ENCODE measurements at places on chromosomes 1 and 21. TPM values are rescaled to one million over a fixed set of nuclear protein-coding genes. Genes with fewer than 3 reads are reported as not detected.

The HSPB7 gene
- total RNA-seq = not detected

The MSH4 gene
- not detected for total RNA-seq

The FMO4 gene
- total RNA-seq = 2.8 TPM

The AVPR1B gene
- not detected for total RNA-seq

The DNALI1 gene
- total RNA-seq = 1.0 TPM

The MRPS6 gene
- total RNA-seq = 23.6 TPM

DNA sequence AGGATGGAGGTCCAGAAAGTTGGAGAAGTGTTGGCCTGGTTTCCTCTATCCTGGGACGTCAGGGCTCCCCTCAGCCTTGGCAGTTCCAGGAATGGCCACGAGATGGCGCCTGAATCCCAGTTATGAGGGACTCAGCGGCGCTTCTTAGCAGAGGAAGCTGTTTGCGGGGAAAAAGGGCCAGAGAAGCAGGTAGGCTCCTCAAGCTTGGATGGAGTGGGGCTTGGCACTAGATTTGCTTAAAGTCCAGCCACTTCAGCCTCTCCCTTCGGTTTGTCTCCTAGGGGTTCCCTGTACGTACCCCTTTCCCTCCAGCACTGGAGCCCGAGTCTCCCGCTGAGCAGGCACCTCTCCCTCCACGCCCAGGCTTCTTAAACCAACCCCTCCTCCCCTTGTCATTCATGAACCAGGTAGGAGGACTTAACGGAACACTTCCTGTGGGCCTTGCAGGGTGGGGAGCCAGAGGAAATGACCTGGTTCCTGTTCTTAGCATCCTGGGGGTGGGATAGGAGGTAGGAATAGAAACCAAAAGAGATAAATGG is 32.0 kb upstream of the TENT5B start:
- H3K4me3 ChIP-seq = no peak overlapping the region
- no peaks in the 10 kb centered on the region for H3K27me3 ChIP-seq
- H3K4me1 ChIP-seq = peaks cover 3% of the 10 kb centered on the region
- no peak overlapping the region for H3K27ac ChIP-seq
- H3K36me3 ChIP-seq = no peaks in the 10 kb centered on the region

- no peaks in the 10 kb centered on the region for H3K27me3 ChIP-seq
- no peaks in the 10 kb centered on the region for H3K36me3 ChIP-seq
- H3K27ac ChIP-seq = no peak overlapping the region
- DNase-seq = no peak
- peaks cover 5% of the 10 kb centered on the region for H3K4me1 ChIP-seq
These were observed 128.7 kb downstream of the ZZZ3 start for GRCh38 chr1:77553568-77554291.

DNA sequence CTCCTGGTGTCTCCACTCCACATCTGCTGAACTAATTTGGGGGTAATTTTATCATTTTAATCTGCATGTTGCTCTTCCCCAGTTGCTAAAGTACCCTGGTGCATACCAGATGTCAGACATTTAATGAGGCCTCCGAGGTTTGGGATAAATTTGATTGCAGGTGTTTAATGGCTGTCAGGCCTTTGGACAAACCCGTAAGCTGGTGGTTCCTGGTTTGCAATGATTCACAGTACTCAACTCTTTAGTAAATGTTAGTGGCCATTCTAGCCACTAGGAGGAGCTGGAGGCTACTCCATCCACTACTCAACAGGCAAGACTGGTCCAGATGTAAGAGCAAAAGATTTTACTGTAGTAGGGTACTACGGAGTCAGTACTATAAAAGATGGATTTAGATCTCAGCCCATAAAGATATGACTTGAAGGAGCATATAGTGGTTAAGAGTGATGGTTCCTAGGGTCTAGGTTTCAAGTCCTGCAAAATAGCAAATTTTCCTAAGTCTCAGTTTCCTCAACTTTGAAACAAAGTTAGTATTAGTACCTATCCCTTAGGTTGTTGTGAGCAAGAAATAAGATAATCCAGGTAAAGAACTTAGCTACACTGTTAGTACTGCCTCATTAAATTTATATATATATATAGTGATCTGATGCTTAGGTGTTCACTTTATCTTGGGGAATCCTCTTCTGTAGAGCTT is 132.8 kb downstream of the SNX7 start:
- H3K27ac ChIP-seq = no peak overlapping the region
- peak; percentile 25 for DNase-seq

DNA sequence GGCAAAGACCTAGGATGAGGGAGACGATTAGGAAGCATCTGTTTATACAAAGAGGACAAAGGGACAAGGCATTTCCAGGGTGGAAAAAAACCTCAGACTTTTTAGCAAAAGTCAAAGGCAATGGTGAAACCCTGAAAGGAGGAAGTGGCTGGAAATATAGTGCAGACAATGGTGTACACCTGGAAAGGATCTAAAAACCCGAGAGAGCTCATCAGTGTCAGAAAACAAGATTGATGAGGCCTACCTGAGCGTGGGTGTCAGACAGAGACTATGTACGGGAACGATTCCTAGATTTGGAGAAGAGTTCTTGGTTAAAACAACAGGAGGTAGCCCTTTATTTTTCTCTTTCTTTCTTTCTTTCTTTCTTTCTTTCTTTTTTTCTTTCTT is 68.8 kb upstream of the HUNK start:
- no peak overlapping the region for H3K27ac ChIP-seq
- DNase-seq = no peak
- H3K36me3 ChIP-seq = no peaks in the 10 kb centered on the region
- no peaks in the 10 kb centered on the region for H3K4me1 ChIP-seq
- H3K27me3 ChIP-seq = peaks cover 4% of the 10 kb centered on the region
- no peak overlapping the region for H3K4me3 ChIP-seq

DNA sequence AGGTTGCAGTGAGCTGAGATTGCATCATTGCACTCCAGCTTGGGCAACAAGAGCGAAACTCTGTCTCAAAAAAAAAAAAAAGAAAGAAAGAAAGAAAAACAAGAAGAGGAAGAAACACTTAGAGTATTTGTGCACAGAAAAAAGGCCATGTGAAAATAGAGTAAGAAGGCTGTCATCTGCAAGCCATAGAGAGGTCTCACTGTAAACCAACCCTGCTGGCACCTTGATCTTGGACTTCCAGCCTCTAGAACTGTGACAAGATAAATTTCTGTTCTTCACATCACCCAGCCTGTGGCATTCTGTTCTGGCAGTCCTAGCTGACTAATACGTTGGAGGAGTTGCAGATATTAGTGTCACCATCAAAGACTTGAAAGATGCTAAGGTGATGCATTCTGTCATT is 12.1 kb upstream of the ZDHHC18 start:
- DNase-seq = no peak
- H3K36me3 ChIP-seq = no peaks in the 10 kb centered on the region
- H3K27me3 ChIP-seq = no peaks in the 10 kb centered on the region
- H3K4me3 ChIP-seq = no peak overlapping the region

DNA sequence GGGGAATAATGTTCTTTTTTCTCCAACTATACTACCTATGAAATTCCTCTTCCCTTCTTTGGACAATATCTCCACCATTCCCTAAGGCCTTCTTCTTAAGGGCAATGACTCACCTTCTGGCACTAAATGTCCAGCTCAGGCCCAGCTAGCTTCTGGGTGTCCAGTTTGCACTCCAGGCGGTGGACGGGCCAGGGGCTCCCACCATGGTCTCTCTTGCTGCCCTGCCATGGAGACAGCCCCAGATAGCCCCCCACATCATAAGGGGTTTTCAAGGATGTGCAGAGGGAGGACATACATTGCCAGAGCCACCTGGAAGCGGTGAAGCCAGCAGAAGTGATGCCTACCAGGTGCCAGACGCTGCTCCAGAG is 43.8 kb downstream of the C1orf198 start:
- no peaks in the 10 kb centered on the region for H3K36me3 ChIP-seq
- peaks cover 17% of the 10 kb centered on the region for H3K4me1 ChIP-seq
- no peak for DNase-seq
- no peak overlapping the region for H3K4me3 ChIP-seq

GRCh38 chr1:19165501-19165900 is 44.6 kb downstream of the UBR4 start:
- no peak overlapping the region for H3K27ac ChIP-seq
- H3K4me3 ChIP-seq = no peak overlapping the region
- no peaks in the 10 kb centered on the region for H3K27me3 ChIP-seq
- DNase-seq = no peak
- H3K4me1 ChIP-seq = no peaks in the 10 kb centered on the region

GRCh38 chr1:230277201-230278025 is 148.7 kb downstream of the PGBD5 start:
- H3K27me3 ChIP-seq = no peaks in the 10 kb centered on the region
- no peak overlapping the region for H3K27ac ChIP-seq
- H3K4me1 ChIP-seq = peaks cover 6% of the 10 kb centered on the region
- DNase-seq = no peak
- peaks cover 35% of the 10 kb centered on the region for H3K36me3 ChIP-seq

DNA sequence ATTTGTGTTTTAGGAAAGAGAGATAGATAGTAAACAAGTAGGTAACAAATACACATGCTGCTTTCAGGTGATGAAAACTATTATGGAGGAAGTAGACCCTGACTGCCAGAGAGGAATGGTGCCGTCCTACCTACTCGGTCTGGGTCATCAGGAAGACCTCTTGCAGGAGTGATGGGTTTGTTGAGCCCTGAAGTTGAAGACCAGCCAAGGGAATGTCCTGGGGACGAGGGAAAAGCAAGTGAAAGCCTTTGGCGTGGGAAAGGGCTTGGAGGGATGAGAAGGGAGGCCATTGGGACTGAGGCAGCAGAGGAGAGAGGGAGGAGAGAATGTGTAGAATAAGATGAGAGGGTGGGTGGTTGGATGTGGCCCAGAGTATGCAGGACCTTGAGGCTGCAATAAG is 379.5 kb upstream of the USP24 start:
- H3K27ac ChIP-seq = no peak overlapping the region
- no peaks in the 10 kb centered on the region for H3K4me1 ChIP-seq
- no peak for DNase-seq

- no peak for DNase-seq
- no peak overlapping the region for H3K27ac ChIP-seq
- no peaks in the 10 kb centered on the region for H3K36me3 ChIP-seq
- no peaks in the 10 kb centered on the region for H3K4me1 ChIP-seq
- H3K4me3 ChIP-seq = no peak overlapping the region
These were observed 16.1 kb upstream of the CCDC27 start for GRCh38 chr1:3736131-3736561.

GRCh38 chr1:23356471-23357137 is 12.5 kb upstream of the HNRNPR start:
- DNase-seq = no peak
- peaks cover 37% of the 10 kb centered on the region for H3K36me3 ChIP-seq

DNA sequence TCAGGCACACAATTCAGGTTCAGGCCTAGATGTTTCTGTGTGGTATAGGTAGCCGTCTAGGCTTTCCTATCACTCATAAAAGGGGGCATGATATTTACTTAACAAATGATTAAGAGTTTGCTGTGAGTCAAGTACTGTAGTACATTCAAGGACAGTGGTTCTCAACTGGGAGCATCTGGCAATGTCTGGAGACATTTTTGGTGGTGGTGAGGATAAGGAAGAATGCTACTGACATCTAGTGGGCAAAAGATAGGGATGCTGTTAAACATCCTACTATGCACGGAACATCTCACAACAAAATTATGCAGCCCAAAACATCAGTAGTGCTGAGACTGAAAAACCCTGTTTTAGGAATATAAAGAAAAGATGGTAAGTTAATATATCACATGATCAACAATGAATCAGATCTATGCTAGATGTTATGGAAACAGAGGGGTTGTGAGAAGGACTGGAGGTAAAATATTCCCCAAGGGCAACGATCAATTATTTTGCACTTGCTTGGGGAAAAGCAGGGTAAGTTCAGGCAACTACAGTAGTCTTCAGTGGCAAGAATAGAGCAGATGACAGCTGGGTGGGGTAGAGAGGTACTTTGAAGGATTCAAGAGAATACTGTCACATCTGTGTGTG is 4.9 kb downstream of the DNTTIP2 start:
- H3K27me3 ChIP-seq = no peaks in the 10 kb centered on the region
- peak; percentile 16 for DNase-seq
- no peak overlapping the region for H3K27ac ChIP-seq
- H3K4me1 ChIP-seq = peaks cover 14% of the 10 kb centered on the region

DNA sequence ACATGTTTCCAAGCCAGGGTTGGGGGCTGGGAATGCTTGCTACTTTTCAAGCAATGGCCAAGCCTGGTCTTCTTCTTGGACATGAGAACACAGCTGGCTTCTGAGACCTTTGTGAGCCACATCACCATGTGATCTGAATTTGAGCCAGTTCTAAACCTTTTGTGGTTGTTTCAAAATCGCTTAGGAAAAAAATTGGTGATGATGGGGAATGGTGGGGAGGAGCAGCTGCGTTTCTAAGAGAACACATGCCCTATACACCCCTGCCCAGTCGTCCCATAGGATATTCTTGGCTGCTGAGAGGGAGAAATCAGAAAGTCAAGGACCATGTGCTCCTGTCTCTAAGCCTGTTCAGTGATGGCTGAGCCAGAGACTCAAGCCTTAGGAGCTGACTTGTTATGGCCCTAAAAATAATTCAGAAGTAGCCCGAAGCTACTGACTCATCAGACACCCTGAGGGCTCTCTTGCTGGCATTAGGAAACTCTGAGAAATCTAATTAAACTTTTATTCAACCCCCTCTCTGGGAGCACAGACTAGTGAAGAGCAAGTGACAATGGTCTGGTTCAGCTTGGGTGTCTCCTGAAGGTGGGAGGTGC is 30.5 kb downstream of the CCDC185 start:
- H3K4me1 ChIP-seq = peaks cover 7% of the 10 kb centered on the region
- H3K27me3 ChIP-seq = peaks cover 2% of the 10 kb centered on the region
- no peak overlapping the region for H3K27ac ChIP-seq
- no peaks in the 10 kb centered on the region for H3K36me3 ChIP-seq
- H3K4me3 ChIP-seq = no peak overlapping the region

DNA sequence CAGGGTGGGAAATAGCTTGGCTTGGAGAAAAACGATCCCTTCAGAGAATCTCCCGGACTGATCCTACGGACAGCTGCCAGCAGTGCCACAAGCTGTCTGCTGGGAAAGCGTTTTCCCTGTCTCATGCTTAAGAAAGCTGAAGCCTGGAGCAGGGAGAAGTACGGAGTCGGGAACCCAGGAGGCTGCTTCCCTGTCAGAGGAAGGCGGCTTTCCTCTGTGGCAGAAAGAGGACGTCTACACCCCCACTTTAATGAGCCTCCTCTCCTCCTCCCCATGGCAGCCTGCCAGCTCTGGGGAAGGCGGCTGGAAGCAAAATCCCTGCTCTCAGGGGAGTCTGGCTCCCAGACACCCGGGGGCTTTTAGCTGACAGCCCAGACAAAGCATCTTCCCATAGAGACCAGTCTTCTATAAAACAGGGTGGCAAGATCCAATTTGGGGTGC is 7.3 kb downstream of the KIF21B start:
- H3K27me3 ChIP-seq = no peaks in the 10 kb centered on the region
- H3K4me3 ChIP-seq = no peak overlapping the region
- no peak for DNase-seq
- no peaks in the 10 kb centered on the region for H3K36me3 ChIP-seq

- no peaks in the 10 kb centered on the region for H3K36me3 ChIP-seq
- no peak overlapping the region for H3K4me3 ChIP-seq
- DNase-seq = no peak
- no peaks in the 10 kb centered on the region for H3K4me1 ChIP-seq
These were observed 82.3 kb upstream of the TIAM1 start for GRCh38 chr21:31426235-31426797.

DNA sequence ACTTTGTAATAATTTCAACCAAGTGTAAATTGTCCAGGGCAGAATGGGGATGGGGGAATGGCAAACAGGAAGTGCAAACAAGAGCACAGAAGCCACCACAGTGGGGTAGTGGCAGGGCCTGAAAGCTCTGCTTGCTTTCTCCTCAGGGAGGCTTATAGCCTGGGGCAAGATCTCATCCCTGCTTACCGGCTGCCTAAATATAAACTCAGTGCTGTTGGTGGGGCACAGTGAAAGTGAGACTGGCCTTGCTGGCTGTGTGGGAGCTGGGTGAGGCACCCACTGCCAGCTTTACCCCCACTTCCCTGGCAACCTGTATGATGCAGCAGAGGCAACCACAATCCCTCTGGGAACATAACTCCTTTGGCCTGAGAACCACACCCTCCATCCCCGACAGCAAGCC is 15.2 kb downstream of the STYXL2 start:
- no peaks in the 10 kb centered on the region for H3K36me3 ChIP-seq
- no peak for DNase-seq
- no peak overlapping the region for H3K4me3 ChIP-seq
- no peaks in the 10 kb centered on the region for H3K27me3 ChIP-seq
